Stimulated activated CD8-positive, alpha-beta memory T cell treated with anti-CD3 and anti-CD28 coated beads, Interleukin-2, amount 100 ng/mL, for 48 hours (primary cell): ENCODE measurements at places on chromosomes 4 and X.

DNA sequence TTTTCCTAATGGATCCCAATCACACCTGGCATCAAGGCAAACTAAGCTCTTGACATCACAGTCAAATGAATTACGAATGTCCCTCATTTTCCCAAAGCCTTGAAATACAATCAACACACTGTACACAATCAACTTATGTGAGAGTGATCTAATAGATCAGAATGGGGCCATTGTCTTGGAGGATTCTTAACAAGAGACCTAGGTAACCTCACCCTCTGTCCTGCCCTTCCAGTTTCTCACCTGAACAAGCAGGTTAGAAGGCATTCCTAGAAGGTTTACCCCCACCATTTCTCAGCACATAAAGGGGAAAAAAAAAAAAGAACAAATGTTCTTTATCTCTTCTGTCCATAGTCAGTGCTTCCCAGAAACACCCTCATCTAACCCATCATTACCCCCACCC is 6.3 kb downstream of the SLC39A8 start:
- DNase-seq, result no peak

GRCh38 chrX:111283446-111283845 is 13.2 kb upstream of the CAPN6 start:
- no peak for DNase-seq

DNA sequence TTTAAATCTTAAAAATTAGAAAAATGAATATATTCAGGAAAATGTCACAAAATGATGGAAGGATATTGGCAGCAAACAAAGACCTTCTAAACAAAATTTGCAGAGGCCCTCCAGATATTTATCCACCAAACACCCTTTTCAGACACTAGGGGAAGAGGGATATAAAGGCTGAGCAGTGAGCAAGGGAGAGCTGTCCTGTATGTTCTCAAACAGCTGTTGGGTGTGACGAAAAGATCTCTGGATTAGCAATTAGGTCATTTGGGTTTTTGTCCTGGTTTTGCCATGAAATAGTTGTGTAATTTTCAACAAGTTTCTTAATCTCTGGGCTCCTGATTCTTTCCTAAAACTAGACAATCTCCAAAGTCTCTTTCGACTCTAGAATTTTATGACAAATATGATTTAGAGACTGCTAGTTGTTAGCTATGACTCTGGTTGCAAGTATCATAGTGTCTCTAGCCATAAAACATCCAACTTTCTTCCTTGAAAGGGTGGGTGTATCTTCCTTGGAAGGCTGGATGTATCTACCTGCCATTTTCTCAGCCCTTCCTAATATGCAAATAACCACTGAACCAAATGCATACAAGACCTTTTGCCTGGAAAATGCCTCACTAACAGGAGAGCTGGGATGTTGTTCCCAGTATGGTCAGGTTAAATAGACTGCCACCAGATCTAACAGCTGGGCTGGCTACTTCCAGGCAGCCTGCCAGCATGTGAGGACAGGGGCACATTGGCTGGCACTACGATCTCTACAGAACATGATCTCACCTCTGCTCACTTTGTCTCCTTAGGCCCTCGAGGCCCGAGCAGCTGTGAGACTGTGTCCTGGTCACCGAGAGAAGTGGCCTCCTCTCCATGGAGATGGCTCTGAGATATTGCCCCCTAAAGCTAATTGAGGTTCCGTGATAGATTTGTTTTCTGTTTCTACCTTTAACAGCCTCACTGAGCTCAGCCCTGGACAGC is 225.5 kb upstream of the JADE1 start:
- DNase-seq, result no peak

DNA sequence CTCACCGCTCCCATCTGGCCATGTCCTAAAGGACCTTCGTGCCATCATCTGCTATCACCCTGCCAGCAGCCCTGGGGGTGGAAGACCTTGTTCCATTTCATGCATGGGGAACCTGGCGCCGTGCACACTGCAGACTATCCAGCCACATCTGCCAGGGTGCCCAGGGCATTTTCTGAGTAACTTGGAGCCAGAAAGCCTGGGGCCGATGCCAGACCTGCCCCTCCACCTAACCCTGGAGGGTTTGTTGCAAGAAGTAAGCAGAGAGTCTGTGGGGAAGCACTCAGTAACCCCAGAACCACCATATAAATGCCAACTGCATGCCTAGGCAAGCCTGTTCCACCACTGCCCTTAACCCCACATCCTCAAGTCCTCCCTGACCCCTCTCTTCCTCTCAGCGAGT is 7.3 kb downstream of the HAUS7 start:
- no peak for DNase-seq

GRCh38 chr4:74083546-74083945 is 15.4 kb downstream of the CXCL2 start:
- DNase-seq, result no peak

DNA sequence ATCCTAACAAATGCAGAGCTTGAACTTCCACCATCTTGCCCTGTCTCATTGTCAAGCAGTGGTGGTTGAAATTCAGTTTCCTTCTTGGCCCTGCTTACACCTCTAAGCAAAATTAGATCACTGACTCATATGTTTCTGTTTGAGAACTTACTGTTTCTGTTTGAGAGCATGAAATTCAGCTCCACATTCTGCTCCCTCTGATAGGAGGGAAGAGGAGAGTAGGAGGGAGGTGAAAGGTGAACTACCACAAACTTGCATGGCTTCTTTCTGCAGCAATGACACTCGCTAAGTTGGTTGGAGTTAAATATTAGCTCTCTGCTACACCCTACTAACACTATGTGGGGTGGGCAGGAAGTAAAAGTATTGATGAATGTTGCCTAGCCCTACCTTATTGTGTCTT is 117.8 kb upstream of the EDA2R start:
- DNase-seq, result no peak

DNA sequence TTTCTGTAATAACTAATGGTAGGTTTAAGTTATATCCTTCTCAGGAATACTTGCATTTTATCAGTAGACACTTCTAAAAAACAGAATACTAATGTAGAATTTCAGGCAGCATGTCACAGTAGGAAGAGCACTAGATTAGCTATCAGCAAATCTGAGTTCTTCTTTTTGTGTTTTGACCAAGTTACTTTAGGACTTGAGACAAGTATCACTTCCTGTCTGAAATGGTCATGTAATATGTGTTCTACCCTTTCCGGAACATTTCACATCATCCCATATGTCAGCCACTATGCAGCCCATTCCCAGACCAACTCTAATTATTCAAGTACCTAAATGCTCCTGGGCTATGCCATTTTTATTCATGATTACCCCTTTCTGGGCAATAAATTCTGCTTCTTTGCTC is 401.8 kb upstream of the RPS6KA3 start:
- no peak for DNase-seq

GRCh38 chrX:151985955-151986354 is 11.5 kb upstream of the GABRE start:
- no peak for DNase-seq

GRCh38 chr4:21989351-21989750 is 40.8 kb upstream of the KCNIP4 start:
- no peak for DNase-seq

DNA sequence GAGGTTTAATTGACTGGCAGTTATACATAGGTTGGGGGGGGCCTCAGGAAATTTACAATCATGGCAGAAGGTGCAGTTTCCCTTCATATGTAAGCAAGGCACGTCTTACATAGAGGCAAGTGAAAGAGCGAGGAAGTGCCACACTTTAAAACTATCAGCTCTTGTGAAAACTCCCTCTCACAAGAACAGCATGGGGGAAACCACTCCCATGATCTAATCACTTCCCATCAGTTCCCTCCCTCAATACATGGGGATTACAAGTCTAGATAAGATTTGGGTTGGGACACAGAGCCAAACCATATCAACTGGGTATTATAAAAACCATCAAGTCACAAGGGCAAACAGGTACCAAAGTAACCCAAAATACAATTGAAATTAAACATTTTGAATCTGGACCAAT is 182.0 kb upstream of the FAT4 start:
- no peak for DNase-seq

- no peak for DNase-seq
Measured at GRCh38 chrX:153371256-153371655, 29.9 kb downstream of the PNMA6E start.

- no peak for DNase-seq
Measured at GRCh38 chr4:130603043-130603442, 1507.1 kb downstream of the C4orf33 start.

- DNase-seq, result no peak
Measured at GRCh38 chr4:140515423-140515822, 8.5 kb upstream of the ELMOD2 start.

DNA sequence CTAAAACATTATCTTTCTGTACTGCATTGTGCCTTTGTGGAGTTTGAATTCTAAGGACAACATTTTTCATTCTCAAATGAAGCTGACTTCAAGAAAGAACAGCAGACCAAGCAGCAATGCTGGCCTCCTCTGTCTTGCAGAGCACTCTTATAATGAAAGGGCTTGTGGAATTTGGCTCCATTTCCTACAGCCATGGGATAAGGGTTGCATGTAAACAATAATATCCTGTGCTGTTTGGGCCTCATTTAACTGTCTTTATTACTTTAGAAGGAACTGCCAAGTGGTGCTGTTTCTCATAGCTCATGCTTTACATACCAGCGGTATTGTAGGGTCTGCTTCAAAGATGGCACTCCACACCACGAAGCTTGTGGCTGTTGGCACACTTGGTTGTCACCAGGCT is 111.4 kb upstream of the EOLA2 start:
- no peak for DNase-seq

GRCh38 chr4:53151489-53151788 is 214.4 kb downstream of the SCFD2 start:
- no peak for DNase-seq

- no peak for DNase-seq
Measured at GRCh38 chr4:82969414-82969813, 41.2 kb downstream of the LIN54 start.

DNA sequence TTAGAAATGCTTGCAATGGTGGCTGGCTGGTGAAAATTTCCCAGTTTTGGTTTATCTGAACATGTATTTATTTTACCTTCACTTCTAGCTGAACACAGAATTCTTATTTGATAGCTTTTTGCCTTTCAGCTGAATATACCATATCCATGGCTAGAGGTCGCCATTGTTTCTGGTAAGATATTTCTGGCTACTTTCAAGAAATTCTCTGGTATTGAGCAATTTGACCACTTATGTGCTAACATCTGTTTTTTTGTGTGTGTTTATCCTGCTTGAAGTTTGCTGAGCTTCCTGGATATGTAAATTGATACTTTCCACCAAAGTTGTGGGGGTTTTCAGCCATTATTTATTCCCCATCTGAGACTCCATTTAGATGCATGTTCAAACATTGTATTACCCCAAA is 75.4 kb downstream of the FBXW7 start:
- DNase-seq, result no peak

DNA sequence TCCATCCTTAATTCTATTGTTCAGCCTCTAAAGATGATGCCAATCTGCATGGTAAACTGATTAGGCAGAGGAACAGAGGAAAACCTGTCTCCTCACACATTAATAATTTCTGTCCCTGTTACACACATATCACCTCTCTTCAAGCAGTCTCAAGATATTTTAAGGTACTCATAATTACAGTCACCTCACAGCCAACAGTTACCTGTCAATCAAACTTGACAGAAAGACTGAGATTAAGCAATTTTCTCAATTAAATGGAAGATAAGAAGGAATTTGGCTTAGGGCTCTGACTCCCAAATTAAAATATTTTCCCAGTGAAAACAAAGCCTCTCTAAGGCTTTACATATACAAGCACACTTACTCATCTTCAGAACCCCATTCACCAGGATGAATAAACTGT is 85.2 kb downstream of the MAPK10 start:
- DNase-seq, result no peak

DNA sequence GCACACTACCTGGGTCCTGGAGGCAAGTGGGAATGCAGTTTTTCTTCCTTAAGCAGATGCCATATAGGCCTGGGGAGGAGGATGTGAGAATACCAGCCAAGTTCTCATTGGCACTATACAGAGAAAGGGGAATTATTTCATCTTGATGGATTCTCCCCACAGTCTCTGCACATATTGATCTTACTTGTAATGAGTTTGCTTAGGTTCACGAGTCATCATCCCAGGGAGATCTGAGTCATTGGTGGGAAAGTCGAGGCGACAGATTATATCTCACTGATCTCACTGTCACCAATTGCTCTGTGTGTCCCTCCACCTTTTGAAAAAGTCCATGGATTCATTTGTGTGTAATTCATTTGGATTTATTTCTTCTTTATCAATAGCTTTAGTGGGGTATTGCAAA is 156.8 kb downstream of the AR start:
- no peak for DNase-seq

- DNase-seq, result no peak
Measured at GRCh38 chr4:7647186-7647585, 212.5 kb upstream of the PSAPL1 start.

GRCh38 chr4:53508446-53508845 is 82.8 kb downstream of the LNX1 start:
- DNase-seq, result no peak

DNA sequence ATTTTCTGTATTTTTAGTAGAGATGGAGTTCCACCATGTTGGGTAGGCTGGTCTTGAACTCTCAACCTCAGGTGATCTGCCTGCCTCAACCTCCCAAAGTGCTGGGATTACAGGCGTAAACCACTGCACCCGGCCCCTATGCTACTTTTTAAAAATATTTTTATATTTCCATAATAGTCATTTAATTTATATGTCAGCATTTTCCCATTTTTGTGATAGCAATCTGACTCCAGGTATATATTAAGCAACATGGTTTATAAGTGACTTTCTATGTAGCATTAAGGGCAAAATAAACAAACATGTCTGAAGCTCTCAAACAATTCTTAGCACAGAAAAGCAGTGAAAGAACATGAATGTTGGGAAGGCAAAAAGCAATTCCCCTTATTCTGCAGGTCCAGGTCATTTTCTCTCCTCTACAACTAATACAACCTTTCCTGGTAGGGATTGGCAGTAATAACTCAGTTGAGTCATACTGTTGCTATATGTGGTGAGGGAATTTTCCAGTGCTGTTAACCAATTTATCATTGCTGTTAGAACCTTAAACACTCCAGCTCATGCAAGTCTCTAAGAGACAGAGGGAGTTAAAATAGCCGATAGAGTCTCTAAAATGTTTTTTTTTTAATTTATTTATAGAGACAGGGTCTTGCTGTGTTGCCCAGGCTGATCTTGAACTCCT is 24.0 kb downstream of the SMIM14 start:
- DNase-seq, result no peak

DNA sequence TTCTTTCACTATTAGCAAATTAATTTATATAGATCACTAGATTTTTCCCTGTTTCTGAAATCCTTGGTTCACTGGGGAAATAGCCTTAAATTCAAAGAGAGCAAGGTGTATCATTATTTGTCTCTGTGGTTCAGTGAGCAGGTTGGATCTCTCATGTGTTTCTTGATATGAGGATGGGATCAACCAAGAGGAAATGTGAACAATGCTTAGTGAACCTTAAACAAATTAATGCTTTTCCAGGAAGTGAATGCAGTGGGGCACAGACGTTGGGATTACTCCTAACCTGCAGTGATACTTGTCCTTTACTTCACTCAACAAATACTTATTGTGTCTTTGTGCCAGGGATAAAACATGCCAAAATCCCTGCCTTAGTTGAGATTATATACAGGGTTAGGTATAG is 193.2 kb downstream of the SHROOM3 start:
- DNase-seq, result no peak
